Activated T-cell treated with anti-CD3 and anti-CD28 coated beads for 24 hours (primary cell): ENCODE measurements at places on chromosomes 7 and 10.

- no peak for DNase-seq
Observed at GRCh38 chr10:103833731-103834365, 21.5 kb downstream of the SH3PXD2A start.

- DNase-seq: no peak
Observed at GRCh38 chr7:157244516-157245294, 92.1 kb upstream of the DNAJB6 start.

GRCh38 chr7:151968357-151968756 is 12.1 kb downstream of the GALNTL5 start:
- no peak for DNase-seq

- DNase-seq: no peak
Observed at GRCh38 chr10:4391683-4392082, 434.3 kb upstream of the AKR1E2 start.

GRCh38 chr10:131760416-131761166 is 140.2 kb upstream of the PPP2R2D start:
- DNase-seq: no peak

- DNase-seq: no peak
Observed at GRCh38 chr10:103808780-103809179, 46.6 kb downstream of the SH3PXD2A start.

- DNase-seq: no peak
Observed at GRCh38 chr7:134420424-134421125, 38.3 kb downstream of the AKR1B1 start.

DNA sequence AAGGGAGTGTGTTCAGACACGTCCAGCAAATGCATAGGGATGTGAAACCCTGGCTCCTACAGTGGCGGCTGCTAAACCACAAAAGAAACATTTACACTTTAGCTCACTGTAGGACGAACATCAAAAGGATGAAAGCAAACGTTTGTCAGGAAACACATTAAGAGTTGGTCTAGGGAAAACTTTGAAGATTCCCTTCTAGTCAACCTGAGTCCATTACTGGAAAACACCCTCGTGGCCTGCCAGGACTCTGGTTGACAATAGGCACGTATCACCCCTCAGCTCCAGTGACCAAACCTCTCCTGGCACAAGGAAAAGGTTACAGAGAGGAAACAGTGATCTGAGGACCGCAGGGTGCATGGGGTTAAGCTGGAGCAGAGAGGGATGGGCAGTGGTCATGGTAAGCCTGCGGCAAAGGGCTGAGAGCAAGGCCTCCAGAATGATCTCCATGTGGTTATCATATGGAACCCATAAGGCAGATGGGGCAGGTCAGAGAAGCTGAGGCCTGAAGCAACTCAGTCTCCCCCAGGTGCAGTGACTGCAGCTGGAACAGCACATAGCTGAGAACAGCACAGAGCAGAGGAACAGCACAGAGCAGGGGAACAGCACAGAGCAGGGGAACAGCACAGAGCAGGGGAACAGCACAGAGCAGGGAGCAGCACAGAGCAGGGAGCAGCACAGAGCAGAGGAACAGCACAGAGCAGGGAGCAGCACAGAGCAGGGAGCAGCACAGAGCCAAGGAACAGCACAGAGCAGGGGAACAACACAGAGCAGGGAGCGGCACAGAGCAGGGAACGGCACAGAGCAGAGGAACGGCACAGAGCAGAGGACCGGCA is 49.9 kb downstream of the CHST15 start:
- DNase-seq: no peak

GRCh38 chr10:117170244-117170643 is 27.0 kb upstream of the KCNK18 start:
- no peak for DNase-seq
